ENCODE measurements at places on chromosomes 4 and X.

- DNase-seq, result no peak
These were observed 111.5 kb downstream of the NR3C2 start for GRCh38 chr4:148330724-148331123.

- no peak for DNase-seq
These were observed 111.2 kb upstream of the PLS3 start for GRCh38 chrX:115449742-115450141.

- no peak for DNase-seq
These were observed 272.9 kb downstream of the PPP1R2C start for GRCh38 chrX:42505016-42505415.

GRCh38 chrX:65586491-65586890, 51.9 kb upstream of the LAS1L start:
- no peak for DNase-seq

- no peak for DNase-seq
These were observed 26.0 kb upstream of the BMP2K start for GRCh38 chr4:78749972-78750727.

GRCh38 chrX:22952010-22952409, 47.8 kb upstream of the DDX53 start:
- no peak for DNase-seq

GRCh38 chr4:131370846-131371245, 1778.2 kb upstream of the PCDH10 start:
- no peak for DNase-seq

GRCh38 chr4:13615161-13615560, 12.4 kb downstream of the BOD1L1 start:
- no peak for DNase-seq

DNA sequence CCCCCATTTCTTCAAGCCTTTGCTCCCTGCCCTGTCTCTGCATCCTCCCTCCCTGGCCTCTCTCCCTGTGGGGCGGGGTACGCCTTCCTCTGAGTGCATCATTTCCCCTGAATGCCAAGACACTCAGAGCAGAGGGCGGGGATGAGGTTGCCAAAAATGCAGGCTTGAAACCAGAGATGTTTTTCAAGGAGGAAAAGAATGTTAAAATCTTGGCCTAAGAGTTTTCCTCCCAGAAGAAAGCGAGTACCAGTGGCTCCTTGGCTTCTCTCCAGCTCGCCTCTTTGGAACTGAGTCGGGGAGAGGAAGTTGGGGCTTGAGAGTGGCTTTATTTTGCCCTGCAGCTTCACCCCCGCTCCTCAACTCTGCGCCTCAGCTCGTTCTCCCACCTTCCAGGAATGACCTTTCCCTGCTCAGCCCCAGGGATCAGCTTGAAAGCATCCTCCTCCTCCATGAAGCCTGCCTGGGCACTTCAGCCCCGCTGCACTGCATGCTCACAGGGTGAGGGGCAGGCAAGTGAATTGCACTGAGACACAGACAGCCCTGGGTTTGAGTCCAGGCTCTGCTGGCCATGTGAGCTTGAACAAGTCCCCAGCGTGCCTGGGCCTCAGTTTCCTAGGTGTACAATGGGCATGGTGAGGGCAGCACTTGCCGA, 57.5 kb upstream of the SORCS2 start:
- DNase-seq, result no peak

DNA sequence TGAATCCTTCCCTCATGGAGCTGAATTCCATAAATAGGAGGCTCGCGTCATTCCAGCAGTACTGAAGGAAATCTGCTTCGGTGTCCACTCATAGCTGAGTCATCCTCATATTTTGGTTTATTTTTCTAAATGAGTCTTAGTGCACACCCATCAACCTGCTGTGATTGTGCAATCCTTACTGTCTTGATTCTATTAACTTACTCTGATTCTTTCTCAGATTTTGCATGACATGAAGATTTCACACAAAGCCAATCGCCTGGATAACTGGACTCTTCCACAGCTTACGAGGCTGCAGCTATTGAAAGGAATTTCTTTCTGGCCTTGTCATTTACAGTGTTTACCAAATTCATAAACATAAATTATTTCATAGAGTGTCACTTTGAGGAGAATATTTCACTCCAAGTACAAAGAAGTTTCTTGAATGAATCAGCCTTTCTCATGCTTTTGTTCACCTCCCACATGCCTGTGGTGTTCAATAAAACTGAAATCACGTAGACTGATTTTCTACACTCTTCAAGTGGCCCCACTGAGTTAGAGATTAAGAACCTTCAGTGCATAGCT, 207.6 kb upstream of the SLITRK2 start:
- DNase-seq, result no peak

- DNase-seq, result no peak
These were observed 169.3 kb downstream of the RCHY1 start for GRCh38 chr4:75344915-75345314.

DNA sequence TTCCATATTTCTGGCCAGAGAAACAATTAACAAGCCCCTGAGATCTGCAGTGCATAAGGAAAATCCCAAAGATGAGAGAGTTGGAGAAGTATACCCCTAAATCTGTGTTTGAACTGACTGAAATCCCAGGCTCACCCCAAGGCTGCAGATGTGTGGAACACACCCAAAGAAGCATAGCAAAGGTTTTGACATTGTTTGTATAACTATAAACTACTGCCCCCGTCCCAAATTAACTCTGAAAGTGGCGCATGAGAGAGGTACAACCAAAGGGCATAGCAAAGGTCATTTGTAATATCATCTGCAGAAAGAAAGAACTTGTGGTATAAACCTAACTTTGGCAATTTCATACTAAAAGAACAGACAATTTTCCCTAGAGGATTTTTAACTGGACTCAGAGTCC, 157.9 kb downstream of the DCAF12L1 start:
- no peak for DNase-seq

Data from amygdala (tissue), 56 donors.